ENCODE measurements at places on chromosomes 4 and X.

- DNase-seq = no peak
These were observed 814.2 kb downstream of the PDHA2 start for GRCh38 chr4:96654045-96654444.

GRCh38 chr4:145420595-145421214 lies 60.9 kb upstream of the SMAD1 start:
- DNase-seq = no peak

- no peak for DNase-seq
These were observed 1.4 kb downstream of the GATA1 start for GRCh38 chrX:48787505-48788443.

DNA sequence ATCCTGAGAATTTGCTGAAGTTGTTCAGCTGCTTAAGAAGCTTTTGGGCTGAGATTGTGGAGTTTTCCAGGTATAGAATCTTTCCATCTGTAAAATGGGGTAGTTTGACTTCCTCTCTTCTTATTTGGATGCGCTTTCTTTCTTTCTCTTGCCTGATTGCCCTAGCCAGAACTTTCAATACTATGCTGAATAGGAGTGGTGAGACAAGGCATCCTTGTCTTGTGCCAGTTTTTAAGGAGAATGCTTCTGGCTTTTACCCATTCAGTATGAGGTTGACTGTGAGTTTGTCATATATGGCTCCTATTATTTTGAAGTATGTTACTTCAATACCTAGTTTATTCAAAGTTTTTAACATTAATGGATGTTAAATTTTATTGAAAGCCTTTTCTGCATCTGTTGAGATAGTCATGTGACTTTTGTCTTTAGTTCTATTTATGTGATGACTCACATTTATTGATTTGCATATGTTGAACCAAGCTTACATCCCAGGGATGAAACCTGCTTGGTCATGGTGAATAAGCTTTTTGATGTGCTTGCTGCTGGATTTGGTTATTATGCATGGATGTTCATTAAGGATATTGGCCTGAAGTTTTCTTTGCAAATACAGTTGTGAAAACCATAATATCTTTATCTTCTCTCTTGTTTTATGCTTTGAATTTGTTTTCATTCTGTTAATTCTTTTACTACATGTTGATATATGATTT lies 573.8 kb upstream of the NDST4 start:
- DNase-seq = no peak

DNA sequence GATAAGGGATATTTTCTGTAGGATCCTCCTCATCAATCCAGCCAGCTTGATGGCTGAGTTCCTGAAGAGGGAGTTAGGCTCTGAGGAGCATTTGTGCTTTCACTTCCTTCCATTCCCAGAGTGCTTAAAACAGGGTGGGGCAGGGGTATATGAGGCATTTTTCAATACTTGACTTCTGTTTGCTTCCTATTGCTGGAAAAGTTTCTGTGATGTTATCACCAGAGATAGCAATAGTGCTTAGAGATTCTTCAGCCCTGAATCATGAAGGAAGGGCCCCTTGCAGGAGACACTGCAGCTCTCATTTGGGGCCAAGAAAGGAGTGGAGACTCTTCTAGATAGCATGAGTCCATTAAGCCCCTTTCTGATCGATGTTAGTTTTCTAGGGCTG lies 166.7 kb upstream of the RPS6KA3 start:
- no peak for DNase-seq

Measured in cortex of kidney (tissue), 1 donor.